ENCODE measurements at places on chromosomes 1 and 21.

DNA sequence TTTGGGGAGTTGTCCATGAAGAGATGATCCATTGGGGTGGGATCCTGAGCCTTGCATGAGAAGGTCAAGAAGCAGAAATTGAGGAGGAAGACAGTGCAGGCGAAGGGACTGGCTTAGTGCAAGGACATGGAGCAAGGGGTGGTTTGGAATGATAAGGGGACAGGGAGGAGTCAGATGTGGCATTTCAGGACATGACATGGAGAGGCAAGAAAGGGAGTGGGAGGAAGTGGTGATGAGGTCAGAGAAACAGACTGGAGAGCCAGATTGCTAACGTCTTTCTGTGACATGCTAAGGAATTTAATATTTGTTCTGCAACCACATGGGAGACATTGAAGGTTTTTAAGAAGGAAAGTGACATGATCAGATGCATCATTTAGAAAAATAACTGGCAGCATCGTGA lies 346.8 kb upstream of the FMN2 start:
- DNase-seq: no peak

DNA sequence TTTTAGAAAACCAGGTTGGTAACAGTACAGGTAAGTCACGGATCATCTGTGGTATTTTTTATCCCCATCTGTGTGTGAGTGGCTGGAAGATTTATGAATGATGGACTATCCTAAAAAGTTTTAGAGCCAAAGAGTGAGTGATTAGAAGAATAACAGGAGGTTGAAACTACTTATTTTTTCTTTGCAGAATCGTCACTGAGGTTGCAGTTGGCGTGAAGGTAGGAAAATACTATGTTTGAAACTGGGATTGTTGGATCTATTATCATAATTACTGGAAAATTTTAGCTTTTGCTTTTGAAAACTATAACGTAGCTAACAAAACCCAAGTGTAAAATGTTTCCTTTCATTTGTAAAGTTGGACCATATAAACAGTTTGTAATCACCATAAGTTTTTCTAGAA lies 1.8 kb downstream of the PTBP2 start:
- DNase-seq: no peak

DNA sequence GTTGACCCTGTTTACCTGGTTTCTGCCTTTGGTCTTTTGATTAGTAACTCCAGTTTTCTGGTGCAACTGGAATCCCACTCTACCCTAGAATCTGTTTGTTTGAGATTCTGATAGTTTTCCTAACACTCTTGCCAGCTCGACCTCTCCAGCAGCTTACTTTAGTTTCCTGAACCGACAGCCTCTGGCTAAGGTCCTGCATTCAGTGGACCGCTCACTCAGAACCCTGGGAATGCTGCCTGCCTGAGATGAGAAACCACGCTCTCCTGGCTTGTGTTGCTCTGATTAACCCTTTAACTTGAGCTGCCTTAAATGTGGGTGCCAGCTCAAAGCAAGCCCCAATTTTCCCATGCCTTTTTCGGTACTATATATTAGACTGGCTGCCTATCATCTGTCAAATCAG lies 45.3 kb upstream of the SIPA1L2 start:
- no peak for DNase-seq

GRCh38 chr1:178458203-178458602 lies 38.6 kb downstream of the CLEC20A start:
- no peak for DNase-seq

GRCh38 chr1:208584167-208584755 lies 340.1 kb upstream of the PLXNA2 start:
- DNase-seq: no peak

DNA sequence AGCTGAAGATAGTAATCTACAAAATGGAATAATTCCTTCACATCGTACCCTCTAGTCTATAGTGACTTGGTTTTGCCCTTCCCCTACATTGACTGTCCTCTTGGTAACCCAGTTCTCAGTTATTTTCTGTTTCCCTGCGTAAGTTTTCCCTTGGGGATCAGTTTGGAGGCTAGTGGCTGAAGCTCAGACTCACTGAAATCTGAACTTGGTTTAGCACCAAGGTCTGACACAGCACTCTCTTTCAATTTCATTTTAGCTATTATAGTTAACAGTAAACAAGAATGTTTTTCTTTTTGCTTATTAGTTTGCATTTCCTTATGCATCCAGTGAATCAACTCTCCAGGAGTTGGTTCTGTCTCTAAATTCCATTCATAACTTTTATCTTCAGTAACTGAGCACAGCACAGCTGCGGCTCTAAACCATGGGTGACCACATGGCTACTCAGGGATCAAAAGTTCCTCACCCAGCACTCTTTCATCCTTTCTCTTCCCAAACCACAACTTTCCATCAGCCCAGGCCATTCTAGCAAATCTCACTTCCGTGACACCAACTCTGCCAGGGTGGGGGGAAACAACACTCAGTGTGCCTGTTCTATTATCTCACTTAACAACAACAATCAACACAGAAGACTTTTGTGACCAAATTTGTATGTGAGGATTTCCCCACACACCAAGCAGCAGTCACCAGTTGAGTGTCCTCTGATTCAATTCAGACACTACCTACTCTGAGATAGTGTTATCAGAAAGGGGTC lies 17.6 kb upstream of the IFI6 start:
- DNase-seq: no peak
